ENCODE measurements at places on chromosomes 2 and 18. TPM values are rescaled to one million over a fixed set of nuclear protein-coding genes. Genes with fewer than 3 reads are reported as not detected.

GRCh38 chr2:131027566-131028528 is 65.4 kb downstream of the FAM168B start:
- DNase-seq = no peak

DNA sequence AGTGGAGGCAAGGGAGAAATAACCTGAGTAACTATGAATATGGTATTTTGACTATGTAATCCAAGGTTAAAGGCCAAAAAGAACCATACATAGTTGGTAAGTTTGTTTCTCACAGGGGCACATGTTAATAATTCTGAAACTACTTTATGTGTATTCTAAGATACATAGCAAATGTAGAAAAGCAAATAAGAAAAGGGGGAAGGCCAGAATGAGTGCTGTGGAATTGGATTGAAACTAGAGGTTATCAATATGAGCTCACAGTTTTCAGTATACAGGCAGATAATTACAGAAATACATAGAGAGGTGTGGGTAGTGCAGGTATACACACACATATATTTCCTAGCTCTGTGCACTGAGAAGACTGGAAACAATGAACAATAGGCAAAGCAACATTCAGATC is 13.7 kb downstream of the INO80C start:
- DNase-seq = no peak

DNA sequence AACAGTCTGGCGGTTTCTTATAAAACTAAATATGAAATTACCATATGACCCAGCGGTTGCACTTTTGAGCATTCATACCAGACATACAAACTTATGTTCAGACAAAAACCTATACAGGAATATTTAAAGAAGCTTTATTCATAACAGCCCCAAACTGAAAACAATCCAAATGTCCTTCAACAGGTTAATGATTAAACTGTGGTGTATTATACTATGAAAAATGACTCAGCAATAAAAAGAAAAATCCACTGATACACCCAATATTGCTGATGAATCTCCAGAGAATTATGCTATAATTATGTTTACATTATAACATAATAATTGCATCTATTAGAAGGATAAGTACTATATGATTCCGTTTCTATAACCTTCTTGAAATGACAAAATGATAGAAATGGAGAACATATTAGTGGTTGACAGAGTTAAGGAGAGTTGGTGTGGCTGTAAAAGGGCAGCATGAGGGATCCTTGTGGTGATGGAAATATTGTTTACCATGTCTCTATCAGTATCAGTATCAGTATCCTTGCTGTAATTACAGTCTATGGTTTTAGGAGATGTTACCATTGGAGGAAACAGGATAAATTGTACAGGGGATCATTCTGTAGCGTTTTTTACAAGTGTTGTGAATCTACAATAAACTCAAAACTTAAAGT is 127.1 kb downstream of the DSC3 start:
- DNase-seq = no peak

DNA sequence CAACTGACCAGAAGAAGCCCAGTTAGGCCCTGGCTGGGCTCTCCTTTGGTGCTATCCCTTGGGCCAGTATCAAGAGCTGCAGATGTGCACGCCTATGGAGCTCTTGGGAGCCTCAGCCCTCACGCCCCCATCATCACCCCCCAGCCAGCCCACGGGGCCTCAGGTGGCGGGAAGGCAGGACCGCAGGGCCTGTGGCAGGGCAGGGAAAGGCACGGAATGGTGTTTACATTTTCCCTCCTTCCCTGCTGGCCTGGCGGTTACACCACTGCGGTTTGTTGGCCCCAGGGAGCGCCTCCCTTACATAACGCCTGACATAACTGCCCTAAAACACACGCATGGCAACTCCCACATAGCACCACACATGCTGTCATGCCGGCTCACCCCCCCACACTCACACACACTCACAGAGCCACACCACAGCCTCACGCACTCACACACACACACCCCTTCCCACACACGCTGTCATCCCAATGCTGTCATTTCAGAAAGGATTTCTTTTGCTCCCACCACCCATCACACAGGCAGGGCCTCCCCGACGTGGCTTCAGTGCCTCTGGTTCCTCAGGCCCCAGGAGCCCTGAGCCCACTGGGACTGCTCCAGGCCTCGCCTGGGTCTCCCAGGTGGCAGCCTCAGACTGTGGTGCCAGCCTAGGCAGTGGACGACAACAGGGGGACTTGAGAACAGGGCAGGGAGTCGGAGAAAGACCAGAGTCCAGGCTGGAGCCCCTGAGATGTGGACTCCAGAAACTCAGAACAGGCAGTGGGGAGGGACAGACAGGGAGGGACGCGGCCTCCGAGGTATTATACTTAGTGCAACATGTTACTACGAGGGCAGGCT is 15.7 kb downstream of the ZFP36L2 start:
- peak; percentile 44 for DNase-seq

DNA sequence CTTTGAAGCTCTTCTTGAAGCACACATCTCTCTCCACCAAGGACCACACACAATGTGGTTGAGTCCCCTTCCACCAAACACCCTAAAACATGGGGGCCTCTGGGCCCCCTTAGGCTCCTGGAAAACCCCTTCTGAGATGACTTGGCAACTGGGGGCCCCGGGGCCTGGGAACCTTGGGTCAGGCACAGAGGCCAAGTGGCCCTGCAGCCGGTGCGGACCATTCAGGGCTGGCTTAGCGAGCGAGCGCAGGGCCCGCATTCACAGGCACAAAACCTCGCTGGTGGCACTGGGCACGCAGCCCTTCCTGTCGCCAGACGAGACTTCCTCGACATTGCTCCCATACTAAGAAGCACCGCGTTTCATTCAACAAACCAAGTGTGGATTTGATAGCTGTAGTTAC is 111.2 kb upstream of the ID2 start:
- DNase-seq = no peak

The ITGA4 gene
- total RNA-seq = 1.7 TPM

The CFAP53 gene
- not detected for total RNA-seq

The LAMA1 gene
- total RNA-seq = 0.19 TPM

The HOXD13 gene
- total RNA-seq = not detected
